Femur (tissue), 1 donor: ENCODE measurements at places on chromosomes 2 and 18.

- no peak for DNase-seq
Observed at GRCh38 chr2:133581010-133581760, 12.9 kb upstream of the NCKAP5 start.

DNA sequence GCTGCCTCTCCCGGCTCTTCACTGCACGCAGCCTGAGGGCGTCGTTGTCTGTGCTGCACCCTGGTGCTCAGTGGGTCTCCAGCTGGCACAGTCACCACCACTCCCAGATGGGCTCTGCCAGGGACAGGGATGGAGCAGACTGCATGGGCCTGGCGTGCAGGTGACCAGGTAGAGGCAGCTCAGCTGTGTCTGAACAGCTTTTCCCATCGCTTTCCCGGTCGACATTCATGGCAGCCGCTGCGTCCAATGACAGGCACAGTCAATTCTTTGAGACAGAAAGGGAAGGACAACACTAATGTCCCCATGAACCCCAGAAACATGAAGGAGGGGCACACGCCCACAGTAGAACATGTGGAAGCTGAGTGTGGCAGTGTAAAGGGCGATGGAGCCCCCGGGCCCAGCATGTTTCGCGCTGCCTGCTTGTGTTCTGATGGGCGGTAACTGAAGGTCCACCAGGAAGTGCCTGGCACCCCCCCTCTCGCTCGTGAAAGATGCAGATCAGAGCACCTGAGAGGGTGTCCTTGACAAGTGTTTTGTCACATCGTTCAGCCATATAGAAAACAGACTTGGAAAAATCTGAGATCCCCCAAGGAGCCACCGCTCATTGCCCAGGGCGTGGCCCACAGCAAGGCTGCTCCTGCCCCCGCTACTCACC, 122.4 kb downstream of the NFATC1 start:
- DNase-seq = peak; percentile 14

DNA sequence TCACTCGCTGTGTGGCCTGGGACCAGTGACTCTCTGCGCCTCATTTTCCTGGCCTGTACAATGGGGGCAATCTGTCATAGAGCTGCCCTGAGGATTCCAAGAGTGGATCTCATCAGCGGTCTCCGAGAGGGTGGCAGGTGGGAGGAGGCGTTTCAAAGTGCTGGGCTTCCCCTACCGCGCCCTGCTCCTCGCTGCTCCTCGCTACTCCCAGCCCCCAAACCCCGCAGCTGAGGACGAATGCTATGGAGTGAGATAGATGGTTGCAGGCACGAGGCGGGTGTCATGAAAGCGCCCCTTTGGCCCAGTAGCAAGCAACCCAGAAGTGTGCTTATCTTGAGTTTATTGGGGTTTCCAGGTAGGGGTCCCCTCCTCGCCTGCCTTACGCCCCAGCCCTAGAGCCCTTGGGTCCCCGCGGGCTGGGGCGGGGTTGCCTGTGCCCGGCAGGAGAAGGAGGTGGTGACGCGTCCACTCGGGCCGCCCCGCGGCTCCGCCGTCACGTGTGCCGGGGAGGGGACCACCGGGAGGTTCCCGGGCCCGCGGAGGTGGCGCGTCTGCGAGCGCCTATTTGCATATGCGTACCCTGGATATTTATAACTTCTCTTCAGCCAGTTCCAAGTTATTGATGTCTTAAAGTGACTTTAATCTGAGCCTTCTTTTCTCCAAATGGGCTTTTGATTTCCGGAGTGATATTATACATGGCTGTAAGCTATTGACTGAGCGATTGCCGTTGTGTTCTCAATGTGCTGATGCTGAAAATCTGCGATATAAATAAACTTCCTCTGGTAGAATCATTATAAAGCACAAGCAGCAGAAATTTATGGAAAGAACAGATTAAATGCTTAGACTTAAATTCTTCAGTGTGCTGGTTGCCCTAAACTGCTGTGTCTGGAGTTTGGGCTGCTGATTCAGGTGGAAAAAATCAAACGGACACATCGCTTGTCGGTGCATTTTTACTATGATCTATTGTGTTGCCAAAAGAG, 263.7 kb downstream of the ATAD2B start:
- DNase-seq = peak; percentile 67

DNA sequence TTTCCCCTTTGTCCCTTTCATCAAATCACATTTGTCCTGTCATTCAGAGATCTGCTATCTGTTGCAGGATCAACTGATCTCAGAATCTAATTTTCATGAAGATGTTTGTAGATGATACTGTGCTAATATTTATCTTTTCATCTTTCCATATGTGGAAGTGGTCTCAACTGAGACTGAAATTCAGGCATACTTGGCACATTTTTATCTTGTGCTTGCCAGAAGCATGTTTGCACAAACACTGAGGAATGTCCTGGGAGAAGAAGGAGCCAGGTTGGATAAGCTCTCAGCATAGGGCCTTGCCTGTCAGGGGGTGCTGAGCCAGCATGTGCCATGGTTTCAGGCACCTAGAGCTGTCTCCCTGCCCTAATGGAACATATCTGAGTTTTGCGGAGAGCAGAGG, 24.5 kb upstream of the MMADHC start:
- peak; percentile 19 for DNase-seq

DNA sequence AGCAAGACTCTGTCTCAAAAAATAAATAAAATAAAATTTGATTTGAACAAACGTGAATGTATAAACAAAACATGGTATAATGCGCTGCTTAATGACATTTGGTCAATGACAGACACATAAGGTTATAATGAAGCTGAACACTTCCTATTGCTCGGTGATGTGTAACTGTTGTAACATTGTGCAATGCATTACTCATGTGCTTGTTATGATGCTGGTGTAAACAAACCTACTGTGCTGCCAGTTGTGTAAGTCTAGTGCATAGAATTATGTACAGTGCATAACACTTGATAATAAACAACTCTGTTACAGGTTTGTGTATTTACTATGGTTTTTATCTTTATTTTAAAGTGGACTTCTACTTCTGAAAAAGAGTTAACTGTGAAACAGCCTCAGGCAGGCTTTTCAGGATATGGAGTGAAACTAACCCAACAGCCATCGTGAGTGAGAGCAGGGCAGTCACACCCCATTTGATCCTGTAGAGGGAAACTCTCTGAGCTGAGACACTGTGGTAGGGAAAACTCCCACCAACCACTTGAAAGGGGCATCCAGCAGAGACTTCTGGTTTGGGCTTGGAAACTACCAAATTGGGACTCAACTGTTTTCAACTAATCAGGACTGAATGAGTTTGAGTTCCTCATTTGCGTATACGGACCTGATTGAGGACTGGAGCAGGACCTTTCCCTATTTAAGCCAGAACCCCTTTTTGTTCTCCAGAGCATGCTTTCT, 8.7 kb upstream of the RPRD1A start:
- DNase-seq = no peak

- DNase-seq = no peak
Observed at GRCh38 chr18:21363348-21363747, 121.3 kb downstream of the GREB1L start.

DNA sequence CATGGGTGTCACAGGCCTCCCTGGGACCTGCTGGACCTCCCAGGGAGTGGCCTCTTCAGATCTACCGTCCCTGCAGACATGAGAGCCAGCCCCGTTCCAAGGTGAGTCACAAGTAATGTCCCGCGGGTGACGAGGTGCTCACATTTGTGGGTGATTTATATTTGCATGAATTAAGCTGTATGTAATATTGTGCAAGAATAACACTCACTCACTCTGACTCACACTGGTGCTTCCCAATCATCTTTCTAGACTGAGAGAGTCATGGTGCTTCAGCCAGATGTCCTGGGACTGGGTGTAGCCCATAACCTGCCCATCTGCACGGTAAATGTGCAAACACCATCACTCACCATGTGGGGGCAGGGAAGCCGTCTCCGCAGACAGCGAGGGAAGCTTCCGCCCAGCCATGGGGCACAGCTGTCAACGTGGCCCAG, 347.5 kb upstream of the SALL3 start:
- no peak for DNase-seq

GRCh38 chr2:45774688-45775244, 123.3 kb downstream of the PRKCE start:
- no peak for DNase-seq

DNA sequence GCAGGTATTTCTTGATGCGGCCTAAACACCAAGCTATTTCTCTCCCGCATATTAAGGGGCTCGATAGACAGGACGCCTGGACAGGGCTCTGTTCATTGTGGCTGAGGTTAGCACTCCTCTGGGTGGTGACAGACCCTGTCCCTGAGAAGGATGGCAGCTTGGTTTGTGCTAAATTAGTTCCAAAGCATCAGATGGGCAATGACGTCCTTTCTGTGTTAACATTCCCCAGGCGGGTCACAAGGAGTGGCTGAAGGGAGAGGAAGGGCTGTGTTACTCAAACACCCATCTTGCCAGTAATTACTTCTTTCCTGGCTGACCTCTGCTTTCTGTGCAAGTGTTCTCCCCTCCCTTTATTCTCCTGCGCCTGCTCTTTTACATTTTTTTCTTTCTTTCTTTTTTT, 75.0 kb downstream of the TMEM247 start:
- DNase-seq = no peak

DNA sequence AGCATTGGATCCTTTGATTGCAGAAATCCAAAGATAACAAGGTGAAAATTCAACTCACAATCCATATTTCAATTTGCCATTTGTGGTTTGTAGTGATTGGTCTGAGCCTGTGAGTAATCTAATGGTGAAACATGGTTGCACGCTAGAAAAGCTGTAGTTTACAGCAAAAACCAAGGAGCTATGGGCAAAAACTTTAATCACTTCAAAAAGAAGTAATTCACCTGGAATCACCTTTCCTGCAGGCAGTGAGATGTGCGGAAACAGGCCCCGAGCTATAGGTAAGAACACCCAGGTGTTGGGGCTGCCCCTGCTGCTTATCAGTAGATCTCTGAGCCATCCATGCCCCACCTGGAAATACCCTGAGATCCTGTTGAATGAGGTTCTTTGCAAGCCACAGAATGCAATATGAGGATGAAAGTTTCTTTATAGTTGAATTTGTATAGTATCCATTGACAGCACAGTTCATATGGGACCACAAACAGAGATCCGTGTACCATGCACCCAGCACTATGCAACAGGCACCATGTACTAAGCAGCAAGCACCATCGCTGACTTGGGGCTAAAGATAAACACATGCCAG, 208.2 kb downstream of the SPP2 start:
- DNase-seq = no peak

- no peak for DNase-seq
Observed at GRCh38 chr2:217559084-217559483, 443.7 kb downstream of the TNS1 start.

GRCh38 chr2:8409461-8410260, 272.2 kb upstream of the ID2 start:
- DNase-seq = no peak

- no peak for DNase-seq
Observed at GRCh38 chr2:207150284-207150683, 15.5 kb downstream of the KLF7 start.

GRCh38 chr2:230807729-230808128, 57.0 kb upstream of the ITM2C start:
- no peak for DNase-seq

DNA sequence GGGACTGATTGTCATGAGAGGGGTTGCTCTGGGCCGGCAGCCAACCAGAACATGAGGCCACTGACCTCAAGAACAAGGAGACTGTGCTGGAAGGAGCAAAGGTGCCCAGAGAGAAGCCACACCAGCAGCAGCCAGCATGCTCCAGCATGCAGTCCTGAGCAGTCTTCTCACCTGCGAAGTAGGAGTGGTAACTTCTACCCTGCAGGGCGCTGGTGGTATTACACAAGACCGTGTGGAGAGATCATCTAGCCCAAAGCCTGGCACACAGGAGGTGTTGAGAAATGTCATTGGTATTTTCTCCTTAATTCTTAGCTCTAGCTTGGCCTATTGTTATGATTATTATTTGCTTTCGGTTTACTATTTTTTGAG, 132.7 kb downstream of the TSN start:
- no peak for DNase-seq

- no peak for DNase-seq
Observed at GRCh38 chr2:84776011-84776410, 104.9 kb downstream of the TRABD2A start.

DNA sequence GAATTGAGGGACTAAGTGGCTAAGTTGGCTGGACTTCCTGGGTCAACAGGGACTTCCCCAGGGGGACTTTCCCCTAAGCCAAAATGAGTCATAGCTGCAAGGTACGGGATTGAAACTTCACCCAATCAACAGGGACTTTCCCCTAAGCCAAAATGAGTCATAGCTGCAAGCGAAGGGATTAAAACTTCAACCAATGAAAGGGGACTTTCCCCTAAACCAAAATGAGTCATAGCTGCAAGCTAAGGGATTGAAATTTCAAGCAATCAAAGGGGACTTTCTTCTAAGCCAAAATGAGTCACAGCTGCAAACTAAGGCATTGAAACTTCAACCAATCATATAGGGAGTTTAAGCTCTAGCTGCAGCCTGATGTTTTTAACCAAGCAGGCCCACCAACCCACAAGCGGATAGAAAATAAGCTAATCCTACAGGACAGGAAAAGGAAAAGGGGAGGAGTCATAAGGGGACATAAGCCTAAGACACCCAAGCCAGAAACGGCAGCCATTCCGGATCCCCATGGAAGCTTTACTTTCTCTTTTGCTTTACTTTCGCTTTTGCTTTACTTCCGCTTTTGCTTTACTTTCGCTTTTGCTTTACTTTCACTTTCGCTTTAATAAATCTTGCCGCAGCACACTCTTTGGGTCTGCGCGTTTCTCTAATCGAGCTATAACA, 1375.4 kb upstream of the CELF4 start:
- no peak for DNase-seq

GRCh38 chr2:107285621-107286299, 399.8 kb upstream of the ST6GAL2 start:
- no peak for DNase-seq

GRCh38 chr2:98277162-98277859, 68.9 kb upstream of the CNGA3 start:
- DNase-seq = no peak

DNA sequence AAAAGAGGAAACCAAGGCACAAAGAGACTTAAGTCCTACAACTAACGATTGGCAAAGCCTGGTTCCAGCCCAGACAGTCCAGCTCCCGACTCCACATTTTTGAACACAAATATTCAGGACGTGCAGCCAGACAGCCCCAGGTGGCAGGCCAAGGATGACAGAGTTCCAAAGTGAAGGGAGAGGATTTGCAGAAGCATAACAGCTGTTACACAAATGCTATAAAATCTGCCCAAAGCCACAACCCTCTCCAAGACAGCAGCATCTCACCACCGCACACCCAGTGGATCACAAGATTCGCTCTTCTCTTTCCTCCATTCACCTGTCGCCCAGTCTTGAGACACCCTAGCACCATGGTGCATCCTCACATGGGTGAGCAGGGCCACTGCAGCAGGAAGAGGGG, 227.1 kb upstream of the ID2 start:
- DNase-seq = peak; percentile 17

DNA sequence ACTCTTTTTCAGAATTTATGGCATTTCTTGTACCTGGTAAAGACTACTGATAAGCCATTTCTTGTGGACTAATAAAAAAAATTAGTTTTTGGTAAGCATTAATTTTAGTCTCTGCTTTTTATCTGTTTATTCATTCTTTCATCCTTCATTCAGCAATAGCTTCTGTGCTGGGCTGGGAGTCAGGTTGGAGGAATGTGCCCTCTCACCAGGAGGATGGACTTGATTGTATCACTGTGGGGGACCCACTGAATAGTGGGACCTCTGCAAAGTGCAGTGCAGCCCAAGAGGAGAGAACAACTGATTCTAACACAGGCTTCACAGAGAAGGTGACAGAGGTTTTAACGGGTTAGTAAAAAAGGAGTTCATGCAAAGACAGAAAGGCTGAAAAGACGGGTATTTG, 39.1 kb downstream of the CDC42EP3 start:
- DNase-seq = no peak

GRCh38 chr2:241888641-241889040, 19.1 kb downstream of the RTP5 start:
- no peak for DNase-seq

- no peak for DNase-seq
Observed at GRCh38 chr2:33588232-33588631, 10.9 kb downstream of the FAM98A start.
